ENCODE measurements at places on chromosomes 4 and X.

DNA sequence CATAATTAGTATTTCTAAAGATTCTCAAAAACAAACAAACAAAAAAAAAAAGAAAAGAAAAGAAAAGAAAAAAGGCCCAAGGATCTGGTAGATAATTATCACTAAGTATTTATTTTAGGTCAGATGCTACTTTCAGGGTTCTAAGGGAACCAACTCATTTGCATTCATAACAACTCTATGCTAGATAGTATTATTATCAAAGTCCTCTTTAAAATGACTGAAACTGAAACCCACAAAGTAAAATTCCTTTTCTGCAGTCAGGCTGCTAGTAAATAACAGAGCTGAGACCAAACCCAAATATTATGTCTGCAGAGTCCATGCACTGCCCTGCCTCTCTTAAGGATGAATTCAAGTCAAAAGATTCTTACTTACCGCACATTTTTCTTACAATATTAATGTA, 38.3 kb upstream of the MAPK10 start:
- DNase-seq, result no peak

- DNase-seq, result no peak
Observed at GRCh38 chr4:130131536-130131935, 1035.6 kb downstream of the C4orf33 start.

DNA sequence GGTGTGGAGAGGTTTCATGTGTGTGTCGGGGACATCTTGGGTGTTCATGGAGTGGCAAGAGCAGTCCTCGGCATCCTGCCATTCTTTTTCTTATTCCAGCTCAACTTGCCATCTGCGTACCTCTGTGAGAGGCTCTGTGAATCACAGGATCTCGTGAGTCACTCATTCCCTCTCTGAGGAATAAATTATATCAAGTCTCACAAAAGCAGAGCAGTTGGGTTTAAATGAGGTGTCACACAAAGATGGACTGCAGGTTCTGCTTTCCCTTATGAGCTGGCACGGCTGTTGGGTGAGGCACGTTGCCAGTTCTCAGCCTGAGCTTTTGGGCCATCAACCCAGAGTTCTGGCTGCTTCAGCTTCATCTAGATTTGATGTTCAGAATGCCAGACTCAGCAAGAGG, 6.8 kb upstream of the OCIAD2 start:
- no peak for DNase-seq

- DNase-seq, result peak; percentile 25
Observed at GRCh38 chrX:100413229-100413628, 3.2 kb upstream of the PCDH19 start.

DNA sequence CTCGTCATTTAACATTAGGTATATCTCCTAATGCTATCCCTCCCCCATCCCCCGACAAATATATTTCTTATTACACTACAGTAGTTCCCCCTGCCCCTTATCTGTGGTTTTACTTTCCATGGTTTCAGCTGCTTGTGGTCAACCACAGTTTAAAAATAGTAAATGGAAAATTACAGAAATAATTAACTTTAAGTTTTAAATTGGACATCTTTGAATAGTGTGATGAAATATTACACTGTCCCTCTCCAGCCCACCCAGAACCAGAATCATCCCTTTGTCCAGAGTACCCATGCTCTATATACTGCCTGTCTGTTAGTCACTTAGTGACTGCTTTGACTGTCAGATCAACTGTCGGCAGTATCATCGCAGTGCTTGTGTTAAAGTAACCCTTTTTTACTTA, 47.4 kb upstream of the VEGFC start:
- DNase-seq, result no peak

- DNase-seq, result no peak
Observed at GRCh38 chrX:42247241-42247640, 323.9 kb upstream of the CASK start.

DNA sequence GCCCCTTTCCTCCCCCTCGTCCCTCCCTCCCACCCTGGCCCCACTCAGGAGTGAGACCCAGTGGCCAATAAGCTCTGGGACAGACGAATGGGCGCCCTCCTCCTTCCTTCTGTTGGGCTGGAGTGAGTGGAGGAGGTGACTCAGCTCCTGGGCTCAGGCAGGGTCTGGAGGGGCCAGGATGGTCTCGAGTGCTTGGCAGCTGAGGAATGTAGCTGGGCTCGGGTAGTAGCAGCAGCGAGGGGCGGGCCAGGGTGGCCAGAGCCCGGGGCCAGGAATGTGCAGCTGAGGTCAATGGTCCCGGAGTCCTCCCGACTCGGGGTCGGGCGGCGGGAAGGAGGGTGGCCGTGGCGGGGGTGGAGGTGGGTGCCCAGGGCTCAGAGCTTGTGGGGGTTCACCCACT, 15.0 kb downstream of the G6PD start:
- DNase-seq, result no peak

DNA sequence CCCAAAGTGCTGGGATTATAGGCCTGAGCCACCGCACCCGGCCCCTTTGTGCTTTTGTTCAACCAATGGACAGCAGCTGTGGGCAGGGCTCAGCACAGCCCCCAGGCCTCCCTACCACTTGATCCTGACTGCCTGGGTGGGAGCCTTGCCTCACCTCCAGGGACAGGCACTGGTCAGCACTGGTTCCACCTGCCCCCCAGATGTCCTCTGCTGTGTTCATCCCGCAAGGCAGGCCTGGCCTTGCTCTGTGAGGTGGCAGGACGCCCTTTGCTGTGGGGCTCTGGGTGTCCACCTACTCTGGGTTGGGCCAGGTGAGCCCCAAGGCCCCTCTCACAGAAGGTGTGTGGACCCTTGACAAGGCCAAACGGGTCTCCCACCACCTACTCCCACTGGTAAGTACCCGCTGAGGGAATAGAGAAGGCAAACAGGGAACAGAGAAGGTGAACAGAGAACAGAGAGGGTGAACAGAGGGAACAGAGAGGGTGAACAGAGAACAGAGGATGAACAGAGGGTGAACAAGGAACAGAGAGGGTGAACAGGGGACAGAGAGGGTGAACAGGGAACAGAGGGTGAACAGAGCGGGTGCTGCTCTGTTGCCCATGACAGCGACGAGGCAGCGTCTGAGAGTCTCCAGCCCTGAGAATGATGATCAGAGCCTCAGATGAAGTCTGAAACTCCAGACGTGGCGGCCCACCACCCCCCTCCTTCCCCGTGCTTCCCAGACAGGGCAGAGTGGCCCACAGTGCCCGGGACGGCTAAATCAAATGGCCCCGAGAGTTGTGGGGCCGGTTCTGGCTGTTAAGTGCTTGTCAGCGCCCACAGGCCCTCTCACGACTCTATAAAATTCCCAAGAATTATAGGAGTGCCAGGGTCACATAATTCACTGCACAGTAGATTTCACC, 55.0 kb upstream of the NKX1-1 start:
- DNase-seq, result no peak

DNA sequence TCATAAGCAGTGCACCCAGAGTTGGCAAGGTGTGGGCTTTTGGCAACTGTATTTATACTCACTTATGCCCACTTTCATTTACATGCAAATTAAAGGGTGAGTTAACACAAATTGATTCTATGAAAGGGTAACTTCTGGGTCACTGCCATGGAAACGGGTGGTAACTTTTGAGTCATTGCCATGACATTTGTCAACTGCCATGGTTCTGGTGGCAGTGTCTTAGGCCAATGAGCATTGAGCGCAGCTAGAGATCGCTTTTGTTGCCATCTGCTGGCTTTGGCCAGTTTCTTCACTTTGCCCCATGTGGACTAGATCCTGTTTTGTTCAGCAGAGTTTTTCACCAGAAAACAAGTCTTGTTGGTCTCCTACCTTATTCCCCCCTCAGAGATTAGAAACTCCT, 170.8 kb upstream of the NUDT6 start:
- DNase-seq, result no peak

DNA sequence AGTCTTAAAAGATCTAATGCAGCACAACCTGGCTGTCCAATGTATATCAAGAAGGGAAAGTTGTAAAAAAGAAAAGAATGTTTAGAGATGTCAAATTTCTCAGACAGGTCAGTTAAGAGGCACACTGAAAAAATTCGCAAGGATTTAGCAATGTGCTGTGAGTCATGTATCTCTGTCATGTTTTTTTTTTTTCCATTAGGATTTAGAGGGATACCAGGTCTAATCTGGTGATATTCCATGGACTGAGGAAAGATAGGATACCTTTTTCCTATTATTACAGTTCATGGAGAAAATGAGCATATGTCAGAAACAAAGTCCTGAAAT, 815.4 kb upstream of the PCDH10 start:
- DNase-seq, result no peak

- no peak for DNase-seq
Observed at GRCh38 chr4:4182835-4183568, 43.7 kb downstream of the OTOP1 start.

GRCh38 chr4:101795704-101796103, 5.2 kb downstream of the BANK1 start:
- DNase-seq, result no peak

DNA sequence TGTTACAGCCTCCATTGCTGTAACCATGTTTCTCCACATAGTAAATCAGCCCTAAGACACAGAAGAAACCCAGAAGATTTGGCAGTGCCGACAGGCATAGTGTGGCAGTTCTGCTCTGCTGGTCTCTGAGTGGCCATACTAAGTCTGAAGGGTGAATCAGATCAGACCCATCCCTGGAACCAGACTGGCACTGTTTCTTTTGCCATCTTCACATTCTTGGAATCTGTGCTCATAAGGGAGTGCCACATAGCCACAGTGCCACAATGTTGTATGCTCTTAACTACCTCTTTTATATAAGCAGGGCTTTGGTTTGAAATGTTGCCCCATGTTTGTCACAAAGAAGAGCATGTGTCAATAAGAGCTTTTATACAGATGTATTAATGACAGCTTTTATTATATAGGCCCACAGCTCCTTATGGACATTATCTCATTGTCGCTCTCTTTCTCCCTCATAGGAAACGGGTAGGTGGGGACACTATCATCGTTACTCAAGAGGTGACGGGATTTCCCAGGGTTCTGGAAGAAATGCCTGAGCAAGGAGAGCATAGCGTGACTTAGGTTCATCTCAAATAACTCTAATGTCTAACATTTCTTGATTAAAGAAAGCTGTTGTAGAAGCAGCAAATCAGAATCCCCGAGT, 128.2 kb downstream of the CBR4 start:
- no peak for DNase-seq

DNA sequence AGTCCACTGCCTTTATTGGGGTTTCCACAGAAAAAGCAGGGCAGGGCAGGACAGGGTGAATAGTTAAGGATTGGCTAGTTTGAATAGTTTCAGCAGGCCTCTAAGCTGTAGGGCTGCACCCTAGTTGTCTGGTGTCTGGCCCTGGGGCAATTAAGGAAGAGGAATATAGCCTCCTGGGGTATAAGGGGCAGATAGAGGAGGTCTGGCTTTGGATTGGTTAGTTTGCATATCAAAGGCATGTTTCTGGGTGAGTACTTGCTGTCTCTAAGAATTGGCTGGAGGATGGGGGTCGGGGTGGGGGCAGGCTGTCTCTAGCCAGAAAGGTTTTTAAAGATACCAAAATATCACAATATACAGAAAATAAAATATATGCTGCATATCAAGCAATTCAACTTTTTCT, 100.4 kb downstream of the TMEM164 start:
- no peak for DNase-seq

- no peak for DNase-seq
Observed at GRCh38 chrX:94758130-94758529, 1084.1 kb downstream of the FAM133A start.

GRCh38 chr4:180932370-180933001, 1310.7 kb upstream of the TENM3 start:
- no peak for DNase-seq

GRCh38 chr4:8228319-8229250, 29.5 kb downstream of the SH3TC1 start:
- peak; percentile 68 for DNase-seq

- DNase-seq, result peak; percentile 14
Observed at GRCh38 chrX:79408623-79409322, 41.6 kb upstream of the ITM2A start.

DNA sequence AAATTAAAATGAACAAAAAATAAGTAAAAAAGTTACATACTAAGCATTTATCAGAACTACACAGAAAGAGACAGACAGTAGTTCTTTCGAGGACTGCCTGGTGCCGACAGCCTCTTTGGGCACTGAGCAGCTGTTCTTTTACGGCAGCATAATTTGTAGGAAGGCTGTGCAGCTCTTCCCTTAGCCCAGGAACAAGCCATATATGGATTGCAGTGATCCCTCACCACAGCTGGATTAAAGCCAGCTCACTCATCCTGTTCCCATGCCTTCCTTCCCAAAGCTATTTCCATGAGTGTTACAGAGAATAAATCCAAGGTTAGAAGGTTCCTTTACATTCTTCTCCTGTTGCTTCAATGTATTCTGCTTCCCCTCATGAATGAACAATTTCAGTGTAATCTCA, 71.7 kb downstream of the DDX60L start:
- DNase-seq, result no peak

DNA sequence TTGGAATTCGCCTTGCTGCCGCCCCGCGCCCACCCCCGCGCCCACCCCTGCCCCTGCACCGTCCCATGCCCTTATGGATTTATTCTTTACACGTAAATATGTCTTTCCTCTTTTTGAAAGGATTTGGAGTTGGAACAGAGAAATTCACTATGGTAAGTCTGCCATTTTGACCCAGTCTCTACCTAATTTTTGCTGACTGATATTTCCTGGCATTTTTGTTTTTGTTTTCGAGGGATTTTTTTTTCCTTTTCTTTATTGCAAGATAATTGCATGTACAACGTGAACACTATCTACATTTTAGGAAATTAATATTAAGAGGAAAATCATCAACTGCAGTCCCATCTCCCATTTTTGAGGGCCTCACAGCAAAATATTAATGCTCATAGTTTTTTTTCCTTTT, 468 bp upstream of the SPIN2B start:
- no peak for DNase-seq

DNA sequence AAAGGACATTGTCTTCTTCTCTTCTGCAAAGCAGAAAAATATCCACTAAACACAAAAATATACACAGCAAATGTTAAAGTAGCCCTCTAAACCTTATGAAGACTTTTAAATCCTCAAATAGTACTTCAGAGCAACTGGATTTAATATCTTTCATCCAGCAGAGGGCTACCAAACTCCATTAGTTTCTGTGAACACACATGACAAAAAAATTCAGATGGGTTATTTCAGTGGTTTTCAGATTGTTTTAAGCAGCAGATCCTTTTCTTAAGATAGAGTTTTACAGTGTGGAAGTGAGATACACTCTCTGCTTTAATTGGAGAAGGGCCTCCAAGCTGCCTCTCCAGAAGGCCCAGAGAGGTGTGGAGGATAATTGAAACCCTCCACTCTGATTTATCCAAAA, 56.7 kb downstream of the ANK2 start:
- DNase-seq, result no peak

DNA sequence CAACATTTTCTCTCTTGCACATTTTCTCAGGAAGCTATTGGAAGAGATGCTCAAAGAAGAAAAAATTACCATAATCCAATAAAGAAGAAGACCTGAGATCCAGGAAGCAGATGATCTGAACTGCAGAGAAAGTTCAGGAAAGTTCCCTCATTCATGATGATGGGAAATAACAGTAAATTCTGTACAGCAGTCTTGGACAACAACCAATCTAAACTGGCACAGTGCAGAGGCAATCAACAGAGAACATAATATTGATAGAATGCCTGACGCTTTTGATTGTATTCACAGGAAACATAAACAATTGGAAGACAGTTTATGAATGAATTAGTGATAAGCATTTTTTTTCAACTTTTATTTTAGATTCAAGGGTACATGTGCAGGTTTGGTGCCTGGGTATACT, 428.9 kb downstream of the KCTD8 start:
- DNase-seq, result no peak

- DNase-seq, result no peak
Observed at GRCh38 chr4:151540728-151541388, 131.9 kb downstream of the FHIP1A start.

- no peak for DNase-seq
Observed at GRCh38 chr4:992297-993110, 700 bp downstream of the SLC26A1 start.

Measured in CD4-positive, alpha-beta T cell treated with Interleukin-21 for 1 hour (primary cell).